ENCODE measurements at places on chromosomes 1 and 21. TPM values are rescaled to one million over a fixed set of nuclear protein-coding genes. Genes with fewer than 3 reads are reported as not detected.

GRCh38 chr1:19370453-19371170, 58.5 kb downstream of the SLC66A1 start:
- H3K4me3 ChIP-seq: no peak overlapping the region
- no peak for DNase-seq
- no peaks in the 10 kb centered on the region for H3K36me3 ChIP-seq
- no peaks in the 10 kb centered on the region for H3K27me3 ChIP-seq
- no peaks in the 10 kb centered on the region for H3K4me1 ChIP-seq

GRCh38 chr1:158354255-158354654, 561 bp downstream of the CD1E start:
- H3K4me3 ChIP-seq: no peak overlapping the region
- H3K36me3 ChIP-seq: no peaks in the 10 kb centered on the region
- H3K27ac ChIP-seq: no peak overlapping the region

DNA sequence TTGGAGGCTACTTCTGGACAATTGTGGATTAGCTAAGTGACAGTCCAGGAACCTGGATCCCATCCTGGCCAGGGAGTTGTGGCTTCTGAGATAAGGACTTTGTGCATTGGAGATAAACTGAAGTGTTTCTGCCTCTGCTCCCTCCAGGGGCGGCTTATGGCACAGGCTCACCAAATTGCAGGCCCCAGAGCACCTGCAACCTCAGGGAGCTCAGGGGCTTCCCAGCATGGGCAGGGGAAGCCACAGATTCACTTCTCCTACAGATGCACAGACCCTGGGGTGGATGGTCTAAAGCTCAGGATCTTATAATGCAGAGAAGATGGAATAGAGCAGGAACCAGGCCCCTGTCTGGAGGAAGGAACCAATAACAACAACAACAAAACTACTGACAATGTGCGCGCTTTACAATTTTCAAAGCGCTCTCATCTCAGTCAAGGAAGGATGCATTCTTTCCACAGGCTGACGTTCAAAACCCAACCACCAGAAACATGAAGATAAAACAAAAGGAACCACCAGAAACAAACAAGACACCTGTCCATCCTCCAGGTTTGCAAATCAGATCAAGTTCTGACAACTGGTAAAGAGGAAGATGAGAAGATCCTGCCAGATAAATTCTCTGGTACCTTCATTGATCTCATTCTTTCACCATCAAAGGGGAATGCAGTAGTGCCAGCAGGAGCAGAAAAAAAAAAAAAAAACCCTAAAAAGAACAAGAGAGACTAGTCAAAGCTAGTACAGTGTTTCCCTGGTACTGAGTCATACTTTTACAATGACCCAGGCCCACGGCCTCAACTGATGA, 121.0 kb upstream of the IRF2BP2 start:
- H3K4me3 ChIP-seq: no peak overlapping the region
- H3K36me3 ChIP-seq: no peaks in the 10 kb centered on the region
- no peak for DNase-seq
- no peak overlapping the region for H3K27ac ChIP-seq
- peaks cover 8% of the 10 kb centered on the region for H3K4me1 ChIP-seq

DNA sequence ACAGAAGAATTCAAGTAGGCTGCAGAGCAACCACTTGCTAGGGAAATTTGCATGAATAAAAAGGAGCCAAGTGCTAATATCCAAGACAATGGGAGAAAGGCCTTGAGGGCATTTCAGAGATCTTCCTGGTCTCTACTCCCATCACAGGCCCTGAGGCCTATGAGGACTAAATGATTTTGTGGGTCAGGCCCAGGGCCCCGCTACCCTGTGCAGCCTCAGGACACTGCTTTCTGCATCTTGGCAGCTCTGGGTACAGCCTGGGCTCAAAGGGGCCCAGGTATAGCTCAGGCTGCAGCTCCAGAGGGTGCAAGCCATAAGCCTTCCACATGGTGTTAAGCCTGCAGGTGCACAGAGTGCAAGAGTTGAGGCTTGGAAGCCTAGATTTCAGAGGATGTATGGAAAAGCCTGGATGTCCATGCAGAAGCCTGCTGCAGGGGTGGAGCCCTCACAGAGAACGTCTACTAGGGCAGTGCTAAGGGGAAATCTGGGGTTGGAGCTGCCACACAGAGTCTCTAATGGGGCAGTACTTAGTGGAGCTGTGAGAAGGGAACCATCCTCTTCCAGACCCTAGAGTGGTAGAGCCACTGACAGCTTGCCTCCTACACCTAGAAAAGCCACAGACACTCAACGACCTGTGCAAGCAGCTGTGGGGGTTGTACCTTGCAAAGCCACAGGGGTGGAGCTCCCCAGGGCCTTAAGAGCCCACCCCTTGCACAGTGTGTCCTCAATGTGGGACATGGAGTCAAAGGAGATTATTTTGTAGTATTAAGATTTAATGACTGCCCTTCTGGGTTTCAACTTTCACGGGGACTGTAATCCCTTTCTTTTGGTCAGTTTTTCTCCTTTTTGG, 13.7 kb upstream of the ACTRT2 start:
- no peak overlapping the region for H3K27ac ChIP-seq
- H3K4me3 ChIP-seq: no peak overlapping the region
- peak; percentile 19 for DNase-seq
- H3K27me3 ChIP-seq: no peaks in the 10 kb centered on the region
- H3K4me1 ChIP-seq: no peaks in the 10 kb centered on the region
- H3K36me3 ChIP-seq: no peaks in the 10 kb centered on the region

DNA sequence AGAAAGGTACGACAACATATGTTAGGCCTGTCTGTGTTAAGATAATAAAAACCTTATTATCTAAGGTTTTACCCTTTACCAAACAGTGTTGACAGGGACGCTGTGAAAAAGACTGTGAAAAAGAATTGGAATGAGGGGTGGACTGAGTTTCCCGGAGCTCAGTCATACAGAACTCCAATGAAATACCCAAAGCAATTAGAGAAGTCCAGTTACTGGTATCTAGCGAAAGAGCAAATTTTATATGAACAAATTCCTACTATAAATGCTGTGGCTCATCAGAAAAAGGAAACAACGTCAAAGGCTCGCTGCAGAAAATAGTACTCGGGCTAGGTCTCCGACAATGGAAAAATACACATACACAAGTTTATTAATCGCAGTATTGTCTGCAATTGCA, 708 bp upstream of the RBBP5 start:
- no peak for DNase-seq
- no peaks in the 10 kb centered on the region for H3K36me3 ChIP-seq
- peaks cover 8% of the 10 kb centered on the region for H3K4me1 ChIP-seq
- H3K27me3 ChIP-seq: no peaks in the 10 kb centered on the region
- H3K27ac ChIP-seq: peak overlapping the region; percentile 96

GRCh38 chr1:33257772-33258712, 1.8 kb downstream of the ZNF362 start:
- no peaks in the 10 kb centered on the region for H3K27me3 ChIP-seq
- H3K4me1 ChIP-seq: no peaks in the 10 kb centered on the region
- H3K36me3 ChIP-seq: no peaks in the 10 kb centered on the region
- H3K4me3 ChIP-seq: peak overlapping the region; percentile 70

DNA sequence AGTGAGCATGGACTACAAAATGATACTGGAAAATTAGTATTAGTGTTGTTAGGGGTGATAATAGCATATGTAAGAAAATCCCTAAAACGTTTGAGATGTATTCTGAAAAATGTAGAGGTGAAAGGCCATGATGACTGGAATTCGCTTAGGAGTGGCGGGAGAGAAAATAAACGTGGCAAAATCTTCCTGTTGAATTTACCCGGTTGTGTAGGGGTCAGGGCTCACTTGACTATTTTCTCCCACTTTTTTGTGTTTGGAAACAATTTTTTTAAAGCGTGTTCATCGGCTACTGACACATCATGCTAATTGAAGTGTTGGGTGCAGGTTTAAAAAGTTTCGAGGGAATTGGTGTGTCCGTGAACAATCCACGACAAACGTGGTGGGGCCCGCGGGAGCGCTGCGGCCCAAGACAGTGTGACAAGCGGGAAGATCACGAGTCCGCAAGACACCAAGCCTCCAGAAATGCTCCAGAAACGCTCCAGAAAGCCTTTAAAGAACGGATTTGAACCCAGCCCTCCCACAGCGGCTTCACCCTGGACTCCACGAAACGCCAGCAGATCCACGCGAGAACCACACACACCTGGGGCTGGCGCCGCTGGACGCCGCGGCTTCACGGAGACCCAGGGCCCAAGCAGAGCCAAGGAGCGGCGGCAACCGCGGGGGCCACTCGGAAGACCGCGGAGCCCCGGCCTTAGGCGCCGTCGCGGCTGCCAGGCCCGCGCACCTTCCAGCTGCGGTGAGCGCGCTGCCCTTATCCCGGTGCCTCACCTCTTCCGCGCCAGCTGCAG, 573 bp downstream of the PSMG1 start:
- no peaks in the 10 kb centered on the region for H3K27me3 ChIP-seq
- peak overlapping the region; percentile 88 for H3K4me3 ChIP-seq
- peaks cover 5% of the 10 kb centered on the region for H3K4me1 ChIP-seq
- peak overlapping the region; percentile 94 for H3K27ac ChIP-seq

- H3K27me3 ChIP-seq: no peaks in the 10 kb centered on the region
- no peak for DNase-seq
- H3K4me3 ChIP-seq: no peak overlapping the region
Observed at GRCh38 chr21:14615359-14615974, 69.4 kb upstream of the SAMSN1 start.

Gene MFAP2
- total RNA-seq: 40.2 TPM

DNA sequence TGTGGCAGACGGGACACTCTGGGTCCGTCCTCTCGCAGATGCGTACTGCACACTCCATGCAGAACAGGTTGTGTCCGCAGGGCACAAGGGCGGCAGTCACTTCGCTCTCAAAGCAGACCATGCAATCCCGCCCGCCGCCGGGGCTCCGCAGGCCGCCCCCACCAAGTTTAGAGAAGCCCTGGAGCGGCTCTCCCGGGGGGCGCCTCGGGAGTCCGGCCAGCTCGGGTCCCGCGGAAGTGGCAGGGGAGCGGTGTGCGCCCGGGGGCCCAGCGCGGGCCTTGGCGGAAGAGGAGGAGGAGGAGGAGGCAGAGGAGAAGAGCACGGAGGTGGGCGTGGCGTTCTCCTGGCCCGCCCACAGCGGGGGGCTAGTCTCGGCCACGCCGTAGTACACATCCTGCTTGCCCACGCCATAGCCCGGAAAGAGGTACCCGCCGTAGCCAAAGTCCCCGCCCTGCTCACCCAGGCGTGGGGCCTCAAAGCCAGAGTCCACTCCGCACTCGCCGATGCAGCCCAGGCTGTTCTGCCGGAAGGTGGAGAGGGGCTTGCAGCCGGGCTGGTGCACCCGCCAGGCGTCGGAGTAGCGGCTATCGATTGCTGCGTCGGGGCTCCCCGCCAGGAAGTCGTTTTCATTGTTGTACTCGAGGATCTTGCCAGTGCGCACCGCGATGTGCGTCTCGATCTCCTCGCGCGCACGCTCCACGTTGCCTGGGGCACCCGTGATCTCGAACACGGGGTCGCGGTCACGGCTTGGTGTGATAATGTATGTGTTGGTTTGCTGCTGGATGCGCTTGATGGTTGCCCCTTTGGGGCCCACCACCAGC, 5.4 kb downstream of the MEX3A start:
- peak overlapping the region; percentile 68 for H3K4me3 ChIP-seq
- H3K36me3 ChIP-seq: no peaks in the 10 kb centered on the region
- no peaks in the 10 kb centered on the region for H3K4me1 ChIP-seq

- no peaks in the 10 kb centered on the region for H3K36me3 ChIP-seq
- no peaks in the 10 kb centered on the region for H3K27me3 ChIP-seq
- DNase-seq: peak; percentile 84
- peaks cover 5% of the 10 kb centered on the region for H3K4me1 ChIP-seq
- peak overlapping the region; percentile 23 for H3K4me3 ChIP-seq
Observed at GRCh38 chr1:20151906-20152598, 12.9 kb downstream of the PLA2G2F start.

GRCh38 chr1:178527117-178527516, 14.2 kb downstream of the TEX35 start:
- H3K4me3 ChIP-seq: no peak overlapping the region
- no peaks in the 10 kb centered on the region for H3K4me1 ChIP-seq
- no peaks in the 10 kb centered on the region for H3K27me3 ChIP-seq
- no peak for DNase-seq
- H3K27ac ChIP-seq: no peak overlapping the region
- no peaks in the 10 kb centered on the region for H3K36me3 ChIP-seq

Gene CD101
- 0.73 TPM for total RNA-seq

- no peak for DNase-seq
- H3K36me3 ChIP-seq: no peaks in the 10 kb centered on the region
Observed at GRCh38 chr1:19260211-19261138, 8.9 kb downstream of the MRTO4 start.

DNA sequence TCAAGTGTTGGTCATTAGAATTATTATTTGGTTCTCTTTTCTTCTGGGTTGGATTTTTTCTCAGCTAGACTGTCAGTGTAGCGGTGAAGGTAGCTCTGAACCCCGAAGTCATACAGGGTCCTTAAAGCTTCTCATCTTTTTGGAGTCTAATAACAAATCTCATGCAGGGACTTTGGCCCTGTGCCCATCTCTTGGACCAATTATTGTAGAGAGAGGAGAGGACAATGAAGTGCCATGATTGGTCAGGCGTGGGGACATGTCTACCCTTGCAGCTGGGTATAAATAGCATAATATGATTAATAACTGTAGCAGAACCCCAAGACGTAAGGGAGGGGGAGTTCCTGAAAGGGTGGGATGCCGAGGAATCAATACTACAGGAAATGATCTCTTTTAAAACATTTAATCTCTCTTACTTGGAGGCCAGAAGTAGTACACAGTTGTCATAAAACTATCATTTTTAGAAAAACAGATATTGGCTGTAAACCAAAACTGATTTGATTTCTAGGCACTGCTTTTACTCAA, 8.8 kb downstream of the MAGI3 start:
- DNase-seq: no peak
- no peak overlapping the region for H3K27ac ChIP-seq
- no peaks in the 10 kb centered on the region for H3K27me3 ChIP-seq
- no peaks in the 10 kb centered on the region for H3K4me1 ChIP-seq
- H3K4me3 ChIP-seq: no peak overlapping the region
- no peaks in the 10 kb centered on the region for H3K36me3 ChIP-seq

DNA sequence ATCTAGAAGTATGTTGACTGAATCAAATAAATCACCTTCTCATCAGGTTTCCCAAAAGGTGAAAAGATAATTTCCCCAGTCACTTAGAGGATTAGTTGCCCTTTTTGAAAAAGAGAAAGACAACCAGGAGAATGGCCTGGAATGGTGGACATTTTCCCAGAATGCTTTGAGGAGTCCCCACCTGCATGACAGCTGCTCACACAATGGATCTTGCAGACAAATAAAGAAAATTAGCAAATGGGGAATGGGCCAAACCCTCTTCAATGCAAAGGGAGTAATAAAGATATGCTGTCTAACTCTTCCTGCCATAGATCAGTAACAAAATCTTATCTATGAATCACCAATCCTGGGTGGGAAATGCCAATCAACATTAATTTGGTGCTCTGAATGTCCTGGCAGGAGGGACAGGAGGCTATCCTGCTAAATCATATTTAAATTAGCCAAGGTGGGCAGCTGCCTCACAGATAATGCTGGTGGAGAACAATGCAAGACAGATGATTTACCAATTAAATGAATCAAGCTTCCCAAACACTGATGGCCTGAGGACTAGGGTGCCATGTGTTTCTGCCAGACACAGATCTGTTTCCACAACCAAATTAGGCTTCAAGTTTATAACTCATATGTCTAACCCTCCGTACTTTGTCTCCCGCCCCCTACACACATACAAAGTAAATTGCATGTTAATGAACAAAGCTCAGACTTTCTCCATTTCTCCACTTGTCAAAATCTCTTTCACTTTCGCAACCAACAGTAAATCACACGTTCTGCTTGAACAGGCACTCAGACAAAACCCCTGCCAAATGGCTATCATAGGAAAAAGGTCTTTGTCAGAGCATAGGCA, 488.0 kb upstream of the PLXNA2 start:
- no peaks in the 10 kb centered on the region for H3K27me3 ChIP-seq
- H3K4me3 ChIP-seq: no peak overlapping the region
- no peak overlapping the region for H3K27ac ChIP-seq
- no peaks in the 10 kb centered on the region for H3K36me3 ChIP-seq
- no peak for DNase-seq
- no peaks in the 10 kb centered on the region for H3K4me1 ChIP-seq
